ENCODE measurements at places on chromosomes 16 and 17.
A peak's percentile ranks its signal among the peaks of the same experiment; 100 is the strongest.

- no peak for DNase-seq
Observed at GRCh38 chr17:4014148-4014927, 50.1 kb upstream of the ATP2A3 start.

- DNase-seq, result peak; percentile 32
Observed at GRCh38 chr17:50162466-50163254, 3.1 kb upstream of the SGCA start.

DNA sequence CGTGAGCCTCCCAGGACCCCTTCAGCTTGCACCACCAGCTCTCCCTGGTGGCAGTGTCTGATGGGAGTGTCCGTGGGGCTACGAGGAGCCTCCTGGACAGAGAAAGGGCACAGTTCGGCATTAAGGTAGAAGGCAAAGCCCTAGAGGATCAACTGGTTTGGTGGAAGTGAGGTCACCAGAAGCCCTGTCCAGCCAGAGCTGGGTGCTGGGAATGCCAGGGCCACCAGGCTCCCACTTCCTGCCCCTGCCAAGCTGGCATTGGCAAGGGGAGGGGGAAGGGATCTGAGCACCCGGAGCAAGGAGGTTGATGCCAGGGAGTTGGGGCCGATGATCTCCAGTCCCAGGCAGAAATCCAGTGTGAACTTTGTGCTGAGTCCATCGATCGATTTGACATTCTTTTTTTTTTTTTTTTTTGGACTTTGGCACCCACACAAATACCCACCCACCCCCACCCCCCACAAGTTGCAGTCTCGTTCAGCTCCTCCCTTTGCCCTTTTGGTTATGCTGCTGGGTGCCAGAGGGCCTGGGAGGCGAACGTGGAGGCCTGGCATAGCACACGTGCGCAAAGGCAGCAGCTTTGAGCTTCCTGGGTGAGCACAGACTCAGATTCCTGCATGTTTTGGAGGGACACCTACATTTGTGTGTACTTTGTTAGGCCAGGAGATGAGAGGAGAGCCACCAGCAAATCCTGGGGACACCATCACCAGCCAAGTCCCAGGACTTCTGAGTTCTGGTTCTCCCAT lies 2.1 kb downstream of the NHERF1 start:
- DNase-seq, result no peak

DNA sequence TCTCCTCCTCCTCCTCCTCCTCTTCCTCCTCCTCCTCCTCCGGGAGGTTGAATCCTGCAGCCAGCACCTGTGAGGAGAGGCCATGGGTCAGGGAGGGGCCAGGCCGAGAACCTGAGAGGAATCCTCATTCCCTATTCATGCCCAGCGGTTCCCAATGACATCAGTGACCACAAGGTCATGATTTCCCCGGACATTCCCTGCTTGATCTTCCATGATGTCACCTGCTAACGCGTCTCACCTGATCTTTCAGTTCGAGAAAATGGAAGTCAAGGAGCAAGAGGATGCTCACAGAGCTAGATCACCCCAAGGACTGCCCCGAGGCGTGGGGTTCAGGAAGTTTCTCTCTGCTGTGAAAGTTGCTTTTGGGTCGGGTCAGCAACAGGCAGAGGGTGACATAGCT lies 5.4 kb downstream of the APOBR start:
- DNase-seq, result no peak

- no peak for DNase-seq
Observed at GRCh38 chr17:43529947-43530287, 16.2 kb downstream of the ETV4 start.

DNA sequence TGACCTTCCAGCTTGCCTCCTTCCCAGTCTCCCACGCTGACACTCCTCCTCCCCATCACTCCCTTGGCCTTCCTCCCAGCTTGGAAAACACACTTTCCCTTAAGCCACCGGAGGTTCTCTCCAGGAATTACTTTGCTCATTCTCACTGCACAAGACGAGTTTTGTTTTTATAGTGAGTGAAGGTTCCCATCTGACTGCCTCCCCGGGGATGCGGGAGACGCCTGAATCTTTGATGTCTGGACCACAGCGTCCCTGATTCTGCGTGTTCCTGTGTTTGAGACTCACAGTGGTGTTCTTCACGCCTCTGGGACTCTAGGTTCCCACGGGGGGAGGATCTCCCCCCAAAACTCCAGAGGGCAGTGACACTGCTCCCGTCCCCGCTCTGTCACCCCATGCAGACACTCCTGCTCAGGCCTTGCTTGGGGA lies 2.0 kb downstream of the DNAI2 start:
- no peak for DNase-seq

GRCh38 chr16:621526-622105 lies 9.2 kb upstream of the WFIKKN1 start:
- no peak for DNase-seq

DNA sequence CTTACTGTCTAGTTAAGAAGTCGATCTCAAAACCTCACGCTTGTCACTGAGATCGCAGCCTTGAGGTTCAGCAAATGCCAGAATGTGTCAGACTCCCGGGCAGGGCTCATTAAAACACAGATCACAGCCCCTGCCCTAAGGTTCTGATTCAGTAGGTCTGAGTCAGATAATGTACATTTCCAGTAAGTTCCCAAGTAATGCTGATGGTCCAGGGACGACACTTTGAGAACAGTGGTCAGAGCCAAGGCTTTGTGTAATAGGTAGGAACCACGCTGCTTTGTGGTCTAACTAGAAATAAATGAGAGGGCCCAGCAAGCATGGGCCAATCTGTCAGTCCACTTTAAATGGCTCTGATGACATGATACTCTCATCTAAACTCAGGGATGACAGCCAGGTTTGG lies 228.6 kb downstream of the ZFHX3 start:
- DNase-seq, result no peak

DNA sequence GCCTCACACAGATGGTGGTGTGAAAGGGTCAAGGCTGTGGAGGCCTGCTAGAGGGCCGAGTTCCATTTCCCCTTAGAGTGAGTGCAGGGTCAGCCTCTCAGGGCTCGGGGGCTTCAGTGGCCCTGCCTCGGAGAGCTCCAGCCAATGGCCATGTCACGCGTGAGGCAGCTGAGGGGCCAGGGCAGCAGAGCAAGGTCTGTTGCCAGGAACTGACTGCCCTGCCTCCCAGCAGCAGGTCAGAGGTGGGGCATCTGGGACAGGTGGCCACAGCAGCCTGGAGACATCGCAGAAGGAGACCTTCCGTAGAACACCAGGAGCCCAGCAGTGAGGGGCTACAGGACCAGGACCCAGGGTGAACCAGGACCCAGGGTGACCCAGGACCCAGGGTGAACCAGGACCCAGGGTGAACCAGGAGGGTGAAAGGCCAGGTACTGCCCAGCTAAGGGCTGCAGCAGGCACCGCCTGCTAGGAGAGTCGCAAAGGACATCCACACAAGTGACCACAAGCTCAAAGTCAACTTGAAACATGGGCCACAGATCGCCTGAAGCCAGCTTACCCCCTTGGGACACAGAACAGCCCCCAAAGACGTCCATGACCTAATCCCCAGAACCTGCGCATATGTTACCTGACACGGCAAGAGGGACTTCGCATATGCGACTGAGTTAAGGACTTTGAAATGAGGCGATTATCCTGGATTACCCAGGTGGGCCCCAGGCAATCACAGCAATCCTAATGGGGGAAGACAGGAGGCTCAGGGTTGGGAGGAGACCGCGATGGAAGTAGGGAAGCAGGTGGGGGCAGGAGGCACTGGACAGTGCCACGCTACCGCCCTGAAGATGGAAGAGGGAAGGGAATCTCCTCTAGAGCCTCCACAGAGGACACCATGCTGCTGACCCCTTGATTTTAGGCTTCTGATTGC lies 4.8 kb upstream of the MEAK7 start:
- DNase-seq, result no peak

DNA sequence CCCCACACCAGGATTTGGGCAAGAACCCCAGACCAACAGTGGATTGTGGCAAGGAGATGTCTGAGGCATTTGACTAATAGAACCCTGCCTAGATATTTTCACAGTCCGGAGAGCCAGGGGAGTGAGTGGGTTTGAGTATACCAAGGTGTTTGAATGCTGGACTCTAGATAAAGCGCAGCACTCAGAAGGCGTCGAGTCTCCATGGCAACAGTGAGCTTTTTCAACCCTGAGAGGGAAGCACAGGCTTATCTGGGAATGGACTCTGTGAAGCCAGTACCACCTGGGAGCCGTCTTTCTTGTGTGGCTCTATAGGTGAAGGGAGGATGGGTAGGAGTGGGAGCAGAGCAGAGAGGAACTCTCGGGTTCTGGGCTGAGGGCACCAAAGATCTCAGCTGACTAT lies 147.0 kb downstream of the SHISA6 start:
- DNase-seq, result no peak

Data from CD4-positive, alpha-beta T cell treated with Interleukin-21 for 1 hour (primary cell).